ENCODE measurements at places on chromosomes 13 and 19. TPM values are rescaled to one million over a fixed set of nuclear protein-coding genes. Genes with fewer than 3 reads are reported as not detected.

Gene POU2F2
- total RNA-seq: not detected

Gene ZNF560
- 0.15 TPM for total RNA-seq

Gene IGLON5
- 0.05 TPM for total RNA-seq

Gene TMEM190
- not detected for total RNA-seq

Gene LIPE
- 1.2 TPM for total RNA-seq
